ENCODE measurements at places on chromosomes 5 and 9.

DNA sequence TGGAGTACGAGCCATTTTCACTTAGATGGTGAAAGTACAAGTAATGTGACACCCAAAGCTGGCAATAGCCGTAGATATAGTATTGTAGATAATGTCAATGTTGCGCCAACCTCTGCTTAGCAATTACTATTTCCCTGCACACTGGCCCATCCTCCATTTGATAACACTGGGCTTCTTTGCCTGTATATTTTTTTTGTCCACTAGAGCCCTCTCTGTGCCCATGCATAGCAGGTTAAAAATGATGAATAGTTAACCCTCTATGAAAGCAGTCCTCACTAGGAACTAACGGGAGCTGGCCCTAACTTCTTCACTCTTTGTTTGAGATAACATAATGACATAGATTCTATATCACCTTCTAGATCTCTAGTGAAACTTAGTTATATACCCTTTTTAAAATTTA, 416.8 kb downstream of the TUSC1 start:
- DNase-seq: no peak

GRCh38 chr5:168528521-168529373, at the start of gene FBLL1:
Gene FBLL1 (plus strand): TSS chr5:168529305. CDS start chr5:168529505, 200 bp downstream.
- DNase-seq: no peak

DNA sequence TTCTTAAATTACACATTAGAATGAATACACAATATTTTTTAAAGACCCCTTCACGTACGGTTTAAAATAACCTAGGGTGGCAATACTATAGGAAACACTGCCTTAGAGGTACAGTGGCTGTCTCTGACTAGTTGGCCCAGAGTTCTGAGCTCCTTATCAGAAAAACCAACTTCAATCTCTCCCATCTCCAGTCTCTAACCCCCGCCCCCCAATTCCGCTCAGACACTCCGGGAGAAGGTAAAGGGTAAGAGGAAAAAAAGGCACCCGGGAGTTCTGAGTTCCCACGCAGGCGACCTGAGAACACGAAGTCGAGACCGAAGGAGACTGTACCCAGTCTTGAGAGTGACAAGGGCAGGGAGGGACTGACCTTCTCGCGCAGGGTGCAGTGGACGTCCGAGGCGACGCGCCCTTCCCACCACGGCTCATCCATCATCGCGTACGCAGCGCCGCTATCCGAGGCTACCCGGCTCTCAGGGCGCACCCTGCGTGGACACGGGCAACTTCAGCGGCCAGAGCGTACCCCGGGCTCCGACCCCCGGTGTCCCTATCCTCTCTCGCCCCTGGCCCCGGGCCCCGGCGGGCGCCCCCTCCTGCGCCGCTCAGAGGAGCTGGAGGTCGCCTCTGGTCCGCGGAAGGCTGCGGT, 752 bp downstream of the CCNJL start:
- DNase-seq: no peak

DNA sequence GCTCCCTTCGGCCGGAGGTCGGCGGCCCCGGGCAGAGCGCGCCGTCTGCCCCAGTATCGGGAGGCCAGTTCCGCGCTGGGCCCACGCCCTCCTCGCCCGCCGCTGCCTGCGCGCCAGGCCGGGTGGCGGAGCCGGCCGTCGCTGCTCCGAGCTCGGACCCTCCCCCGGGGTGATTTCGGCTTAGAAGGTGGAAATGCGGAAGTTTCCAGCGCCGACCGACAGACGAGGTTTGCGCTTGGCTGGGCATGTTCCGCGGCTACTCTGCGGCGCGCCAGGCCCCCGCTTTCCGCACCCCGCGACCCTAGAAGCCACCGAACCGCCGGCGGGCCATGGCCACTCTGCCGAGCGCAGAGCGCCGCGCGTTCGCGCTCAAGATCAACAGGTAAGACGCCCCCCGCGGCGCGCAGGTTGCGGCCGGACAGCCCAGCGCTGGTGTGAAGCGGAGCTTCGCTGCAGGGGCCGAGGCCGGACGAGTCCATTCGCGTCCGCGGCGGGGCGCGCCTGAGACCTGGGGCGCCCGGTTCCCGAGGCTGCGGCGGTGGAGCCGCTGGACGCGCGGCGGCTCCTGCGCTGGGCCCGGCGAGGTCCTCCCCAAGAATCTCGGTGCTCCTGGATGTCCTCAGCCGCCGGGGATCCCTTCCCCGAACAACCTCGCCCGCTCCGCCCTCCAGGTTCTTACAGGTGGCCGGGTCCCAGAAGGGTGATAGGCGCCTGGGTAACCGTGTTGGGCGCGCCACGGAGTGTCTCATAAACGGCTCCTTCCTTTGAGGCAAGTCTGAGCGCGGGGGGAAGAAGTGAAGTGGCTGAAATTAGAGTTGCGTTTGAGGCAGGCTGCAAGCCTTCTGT, at the start of gene DOCK8:
Gene DOCK8 (plus strand): TSS at position 218 of the 846 bp plus-strand sequence. CDS start 112 bp downstream, at position 330.
- DNase-seq: peak; percentile 66

DNA sequence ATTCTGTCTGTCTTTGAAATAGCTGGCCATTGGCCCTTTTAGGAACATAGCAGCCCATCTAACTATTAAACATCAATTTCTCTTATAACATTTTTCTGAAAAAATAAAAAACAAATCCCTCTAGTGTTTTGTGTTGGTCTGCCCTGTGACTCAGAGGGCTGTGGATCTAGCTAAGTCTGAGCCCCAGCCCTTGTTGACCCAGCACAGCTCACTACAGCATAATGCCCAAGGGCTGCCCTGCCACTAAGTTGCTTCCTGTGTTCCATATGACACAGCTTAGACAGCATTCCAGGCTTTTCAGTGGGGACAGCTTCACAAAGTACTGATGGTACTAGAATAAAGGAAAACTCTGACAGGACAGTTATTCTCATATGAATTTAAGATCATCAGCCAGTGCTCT, 136.0 kb downstream of the SCAMP1 start:
- no peak for DNase-seq

DNA sequence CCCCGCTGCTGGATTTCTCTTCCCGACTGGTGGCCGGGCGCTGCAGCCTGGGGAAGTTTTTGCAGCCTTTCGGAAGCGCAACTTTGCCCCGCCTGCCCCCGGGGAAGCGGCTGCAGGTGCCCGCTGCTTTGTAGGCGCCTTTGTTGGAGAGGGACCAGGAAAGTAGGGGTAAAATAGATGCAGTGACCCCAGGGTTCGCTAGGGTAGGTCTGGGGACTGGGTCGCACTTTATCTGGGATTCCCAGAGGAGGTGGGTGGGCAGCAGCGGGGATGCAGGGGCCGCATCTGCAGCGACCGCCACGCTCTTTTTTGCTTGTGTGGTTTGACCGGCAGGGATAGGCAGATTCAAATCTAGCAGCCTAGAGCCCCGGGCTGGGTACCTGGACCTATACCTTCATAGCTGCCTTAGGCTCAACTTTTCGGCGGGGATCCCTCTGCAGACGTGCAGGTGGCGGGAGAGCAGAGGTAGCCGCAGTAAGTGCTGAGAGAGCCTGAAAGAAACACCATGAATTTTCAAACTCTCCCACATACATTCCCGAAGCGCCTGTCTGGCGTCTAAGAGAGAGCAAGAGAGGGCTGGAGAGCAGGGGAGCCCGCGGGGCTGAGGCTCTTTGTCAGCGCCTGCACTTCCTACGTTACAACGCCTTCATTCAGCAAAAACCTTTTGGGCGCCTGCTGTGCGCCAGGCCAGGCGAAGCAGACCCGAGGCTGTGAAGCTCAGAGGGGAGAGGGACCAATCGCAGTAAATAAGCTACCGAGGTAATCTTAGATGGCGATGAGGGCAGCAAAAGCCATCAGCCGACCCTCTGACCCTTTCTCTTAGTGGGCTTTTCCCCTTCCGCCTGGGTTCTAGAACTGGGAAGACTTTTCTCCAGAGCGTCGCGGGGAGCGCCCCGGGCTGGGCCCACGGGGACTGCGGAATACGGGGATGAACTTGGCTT, 642 bp downstream of the SV2C start:
- no peak for DNase-seq

GRCh38 chr5:174852143-174852542, 127.8 kb downstream of the MSX2 start:
- no peak for DNase-seq

DNA sequence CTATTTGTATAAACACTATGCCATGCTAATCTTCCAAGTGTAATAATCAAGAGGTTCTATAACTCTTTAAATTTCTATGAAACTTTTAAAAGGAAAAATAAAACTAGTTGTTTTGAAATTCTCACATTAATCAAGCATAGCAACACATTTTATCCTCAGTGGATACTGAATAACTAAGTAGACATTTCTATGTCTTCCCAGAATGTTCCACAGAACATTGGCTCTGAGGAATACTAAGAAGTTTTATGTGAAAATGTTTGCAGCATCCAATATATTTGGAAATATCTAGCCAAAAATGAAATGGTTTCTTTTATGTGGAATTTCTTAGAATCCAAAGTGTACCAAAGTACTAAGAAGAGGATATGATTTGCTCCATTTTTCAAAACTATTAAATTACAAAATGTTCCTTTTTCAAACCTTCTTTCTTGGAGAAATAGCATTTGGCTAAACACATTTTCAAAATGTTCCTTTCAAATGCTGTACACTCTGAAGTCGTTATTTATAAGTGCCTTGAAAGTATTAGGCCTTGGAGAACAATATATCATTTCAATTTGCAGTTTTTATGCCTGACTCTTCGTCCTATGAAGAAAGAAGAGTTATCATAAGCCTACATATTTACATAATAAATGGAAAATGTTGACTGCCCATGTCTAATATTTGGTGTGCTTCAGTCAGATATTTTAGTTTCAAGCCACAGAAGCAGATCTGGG, 175.6 kb upstream of the COX7C start:
- DNase-seq: no peak

- peak; percentile 69 for DNase-seq
Observed at GRCh38 chr5:59174248-59174844, 591.5 kb downstream of the RAB3C start.

DNA sequence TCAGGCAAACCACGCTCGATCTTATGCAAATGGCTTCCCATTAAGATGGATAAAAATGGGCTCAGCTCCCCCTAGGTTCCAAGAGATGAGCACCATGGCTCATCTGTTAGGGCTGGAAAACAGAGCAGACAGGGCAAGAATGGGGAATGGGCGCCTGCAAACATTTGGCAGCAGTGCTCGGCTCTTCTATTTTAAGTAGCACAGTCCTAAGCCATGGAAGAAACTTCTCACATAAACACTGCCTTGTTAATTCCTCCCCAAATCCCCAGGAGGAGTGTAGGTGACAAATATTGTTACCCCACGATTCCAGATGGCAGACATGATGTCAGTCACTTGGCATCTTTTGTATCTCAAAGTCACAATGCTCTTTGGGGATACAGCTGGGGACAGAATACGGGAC, 221.8 kb downstream of the ICE1 start:
- DNase-seq: no peak

GRCh38 chr9:135348788-135349150, 130.8 kb upstream of the PPP1R26 start:
- DNase-seq: no peak

- DNase-seq: no peak
Observed at GRCh38 chr5:3269395-3270169, 326.1 kb upstream of the IRX1 start.

DNA sequence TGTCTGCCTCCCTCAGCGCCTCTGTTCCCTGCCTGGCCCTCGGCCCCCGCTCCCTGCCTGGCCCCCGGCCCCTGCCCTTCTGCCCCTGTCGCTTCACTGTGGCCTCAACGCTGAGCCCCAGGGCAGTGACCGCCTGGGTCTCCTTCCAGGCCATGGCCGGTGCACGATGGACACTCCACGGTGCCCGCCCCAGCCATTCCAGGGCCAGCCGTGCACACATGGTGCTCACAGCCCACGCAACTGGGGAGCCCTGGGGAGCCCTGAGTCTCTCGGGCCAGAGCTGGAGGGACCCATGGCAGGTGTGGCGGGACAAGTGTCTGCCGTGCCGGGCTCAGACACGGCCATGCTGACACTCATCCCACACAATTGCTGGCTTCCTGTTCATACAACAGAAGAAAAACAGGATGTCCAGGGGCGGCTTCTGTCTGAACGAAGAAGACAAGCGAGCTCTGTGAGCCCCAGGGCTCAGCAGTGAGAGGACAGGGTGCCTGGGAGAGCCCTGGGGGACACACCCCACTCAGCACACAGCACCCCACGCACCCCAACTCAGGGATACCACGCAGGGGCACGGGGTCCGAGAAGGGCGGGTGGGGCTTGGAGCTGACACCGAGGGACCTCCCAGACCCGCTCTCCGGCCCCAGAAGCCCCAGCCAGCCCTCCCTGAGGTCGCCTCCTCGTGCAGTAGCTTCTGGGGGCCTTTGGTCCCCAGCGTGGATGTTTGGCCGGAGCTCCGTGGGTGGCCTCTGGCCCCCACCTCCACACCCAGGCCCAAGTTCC, 35.7 kb downstream of the EXD3 start:
- peak; percentile 59 for DNase-seq

GRCh38 chr9:14071484-14071883, 242.5 kb downstream of the NFIB start:
- DNase-seq: no peak

- no peak for DNase-seq
Observed at GRCh38 chr5:169591636-169592035, 8.1 kb downstream of the SPDL1 start.

- no peak for DNase-seq
Observed at GRCh38 chr5:133683646-133684596, 71.6 kb upstream of the FSTL4 start.

DNA sequence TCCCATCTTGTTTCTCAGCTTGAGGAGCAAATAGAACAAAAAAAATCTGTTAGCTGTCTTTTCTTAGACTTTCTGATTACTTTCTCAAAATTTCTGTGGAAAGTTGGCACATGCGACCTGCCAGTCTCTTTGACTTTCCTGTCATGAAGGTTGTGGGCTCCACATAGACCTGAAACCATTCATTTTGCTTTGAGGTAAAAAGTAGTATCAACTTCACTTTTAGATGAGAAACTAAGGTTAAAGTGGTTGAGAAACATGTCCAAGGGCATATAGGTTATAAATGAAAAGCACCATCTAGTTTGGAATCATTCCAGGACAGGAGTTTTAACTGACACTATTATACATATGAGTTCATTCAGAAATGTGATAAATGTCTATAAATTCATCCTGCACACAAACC, 42.7 kb downstream of the ST8SIA4 start:
- DNase-seq: no peak

DNA sequence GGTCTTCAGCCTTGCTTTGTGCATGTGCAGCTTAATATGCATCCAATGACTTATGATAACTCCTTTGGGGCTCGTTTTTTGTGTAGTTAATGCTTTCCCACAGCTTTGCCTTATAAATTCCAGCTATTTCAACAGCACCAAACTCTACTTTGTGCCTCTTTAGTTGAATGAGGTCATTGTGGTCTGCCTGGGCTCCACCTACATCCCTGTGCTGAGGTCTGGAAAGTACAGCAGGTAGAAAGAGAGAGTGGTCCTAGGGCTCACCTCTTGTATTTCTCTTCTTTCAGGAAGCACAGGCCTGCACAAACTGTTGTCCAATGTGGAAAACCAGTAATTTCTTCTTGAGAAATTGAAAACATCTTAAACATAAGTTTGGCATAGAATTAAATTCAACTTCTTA, 167.2 kb downstream of the XRCC4 start:
- no peak for DNase-seq

- no peak for DNase-seq
Observed at GRCh38 chr9:76650692-76651091, 113.5 kb upstream of the PCA3 start.

DNA sequence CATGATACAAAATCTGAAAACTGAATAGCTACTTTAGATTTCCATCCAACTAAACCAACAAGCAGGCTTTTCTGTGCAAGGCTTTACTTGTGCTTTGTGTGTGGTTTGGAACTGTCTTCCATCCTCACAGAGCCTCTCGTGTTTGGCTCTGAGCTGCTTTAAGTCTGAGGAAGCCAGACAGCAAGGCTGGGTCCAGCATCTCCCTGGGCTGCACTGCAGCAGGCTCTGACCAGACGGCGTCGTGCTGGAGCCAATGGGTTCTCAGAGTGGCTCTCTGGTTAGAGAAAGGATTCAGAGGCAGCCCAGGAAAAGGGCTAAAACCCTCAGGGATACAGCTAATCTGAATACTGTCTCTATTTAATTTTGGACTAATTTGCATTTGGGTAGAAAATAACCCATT, 207.9 kb upstream of the EFNA5 start:
- no peak for DNase-seq

Measured in CD4-positive, alpha-beta T cell treated with Interleukin-10 for 1 hour (primary cell).